ENCODE measurements at places on chromosomes 2 and 18.

GRCh38 chr2:217147818-217148217 lies 288.0 kb upstream of the TNP1 start:
- no peak for DNase-seq

DNA sequence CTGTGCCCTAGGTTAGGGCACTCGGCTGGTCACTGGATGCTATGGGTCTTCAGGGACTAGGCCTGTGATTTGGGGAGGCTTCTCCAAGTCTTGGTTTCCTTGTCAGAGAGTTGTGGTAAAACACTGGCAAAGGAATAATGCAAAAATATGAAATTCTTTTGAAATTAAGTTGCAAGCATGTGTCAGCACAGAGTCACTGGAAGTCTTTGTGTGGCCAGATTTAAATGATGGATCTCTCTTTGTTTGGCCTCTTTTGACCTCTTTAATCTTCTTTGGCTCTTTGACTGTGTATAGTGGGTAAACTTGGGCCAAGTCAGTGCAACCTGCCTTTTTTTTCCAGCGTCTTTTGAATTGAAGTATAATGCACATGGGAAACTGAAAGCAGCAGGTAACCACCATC lies 12.1 kb downstream of the HK2 start:
- DNase-seq: no peak

- no peak for DNase-seq
Observed at GRCh38 chr2:105790461-105791149, 45.9 kb downstream of the NCK2 start.

DNA sequence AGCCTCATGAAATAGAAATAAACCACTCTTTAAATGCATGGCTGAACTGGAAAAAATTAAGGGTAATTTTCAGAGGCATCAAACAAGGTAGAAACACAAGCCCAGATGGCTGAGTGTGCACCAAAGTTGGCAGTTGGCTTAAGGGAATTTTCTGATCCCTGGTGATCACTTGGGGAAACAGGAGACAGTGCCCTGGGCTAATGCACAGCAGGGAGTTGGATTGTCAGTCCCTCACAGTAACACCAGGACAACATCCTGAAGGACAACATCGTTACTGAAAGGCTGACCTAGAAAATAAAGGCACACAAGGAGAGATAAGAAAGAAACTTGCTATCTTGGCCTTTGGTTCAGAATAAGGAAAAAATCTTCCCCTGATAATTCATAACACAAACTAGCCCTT lies 417.0 kb downstream of the SLC4A3 start:
- no peak for DNase-seq

DNA sequence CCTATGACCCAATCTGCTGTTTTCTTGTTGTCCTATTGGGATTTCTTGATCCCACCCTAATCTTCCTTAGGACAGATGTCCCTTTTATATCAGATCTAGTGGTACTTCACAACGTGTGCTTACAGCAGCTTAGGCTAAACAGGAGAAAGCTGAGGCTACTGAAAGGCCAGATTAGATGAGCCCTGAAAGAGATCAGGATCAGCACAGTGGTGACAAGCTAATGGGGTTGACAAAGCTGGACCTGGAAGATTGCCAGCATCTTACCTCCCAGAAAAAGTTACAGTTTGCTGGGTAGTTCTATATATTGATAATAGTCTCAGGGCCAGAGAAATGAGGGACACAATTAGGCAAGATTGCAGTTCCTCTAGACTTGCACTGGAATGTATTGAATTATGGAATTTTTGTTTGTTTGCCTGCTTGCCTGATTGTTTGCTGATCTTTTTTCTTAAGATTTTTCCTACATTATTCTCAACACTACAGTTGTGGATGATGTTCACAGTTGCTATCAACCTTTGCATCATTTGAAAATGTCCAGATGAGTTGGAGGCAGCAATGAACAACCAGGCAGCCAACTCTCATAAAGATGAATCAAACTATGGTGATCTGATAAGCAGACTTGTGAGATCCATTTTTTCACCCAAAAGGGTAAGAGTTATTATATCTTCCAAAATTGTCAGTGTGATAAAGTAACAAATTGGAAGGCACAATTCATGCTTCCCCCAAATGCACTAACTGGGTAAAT lies 49.1 kb upstream of the PIK3C3 start:
- no peak for DNase-seq

- no peak for DNase-seq
Observed at GRCh38 chr2:135337071-135337470, 193.9 kb downstream of the ZRANB3 start.
